ENCODE measurements at places on chromosomes 1 and 21. TPM values are rescaled to one million over a fixed set of nuclear protein-coding genes. Genes with fewer than 3 reads are reported as not detected.

The AGTRAP gene
- total RNA-seq = 91.4 TPM

The FCAMR gene
- not detected for total RNA-seq

The NPPB gene
- total RNA-seq = not detected

The ASPM gene
- total RNA-seq = 20.7 TPM

The DNAJC28 gene
- 1.1 TPM for total RNA-seq

The LRRC8B gene
- 3.9 TPM for total RNA-seq

The DOCK7 gene
- 87.2 TPM for total RNA-seq

The HTR1D gene
- total RNA-seq = 0.05 TPM

The PRDM16 gene
- total RNA-seq = 0.61 TPM

The SPRR4 gene
- not detected for total RNA-seq

The KRTAP11-1 gene
- total RNA-seq = not detected

The HSD3B1 gene
- total RNA-seq = not detected

The TIE1 gene
- 0.08 TPM for total RNA-seq

The OLFML2B gene
- 1.1 TPM for total RNA-seq

The TRPM2 gene
- total RNA-seq = 0.37 TPM

The PLPPR5 gene
- total RNA-seq = 1.4 TPM

The RHBDL2 gene
- not detected for total RNA-seq

The FCRL6 gene
- total RNA-seq = not detected

The CD1C gene
- total RNA-seq = not detected

The GRHL3 gene
- not detected for total RNA-seq

The DYRK3 gene
- 26.3 TPM for total RNA-seq

The TACSTD2 gene
- total RNA-seq = not detected

The APCS gene
- total RNA-seq = not detected

The FMO3 gene
- total RNA-seq = 0.11 TPM

The HRNR gene
- total RNA-seq = not detected

The CD1B gene
- total RNA-seq = not detected
